ENCODE measurements at places on chromosomes 2 and 18.

- DNase-seq, result no peak
Measured at GRCh38 chr18:9120796-9121195, 15.8 kb upstream of the ANKRD12 start.

- no peak for DNase-seq
Measured at GRCh38 chr2:140359056-140359771, 1579.0 kb upstream of the NXPH2 start.

DNA sequence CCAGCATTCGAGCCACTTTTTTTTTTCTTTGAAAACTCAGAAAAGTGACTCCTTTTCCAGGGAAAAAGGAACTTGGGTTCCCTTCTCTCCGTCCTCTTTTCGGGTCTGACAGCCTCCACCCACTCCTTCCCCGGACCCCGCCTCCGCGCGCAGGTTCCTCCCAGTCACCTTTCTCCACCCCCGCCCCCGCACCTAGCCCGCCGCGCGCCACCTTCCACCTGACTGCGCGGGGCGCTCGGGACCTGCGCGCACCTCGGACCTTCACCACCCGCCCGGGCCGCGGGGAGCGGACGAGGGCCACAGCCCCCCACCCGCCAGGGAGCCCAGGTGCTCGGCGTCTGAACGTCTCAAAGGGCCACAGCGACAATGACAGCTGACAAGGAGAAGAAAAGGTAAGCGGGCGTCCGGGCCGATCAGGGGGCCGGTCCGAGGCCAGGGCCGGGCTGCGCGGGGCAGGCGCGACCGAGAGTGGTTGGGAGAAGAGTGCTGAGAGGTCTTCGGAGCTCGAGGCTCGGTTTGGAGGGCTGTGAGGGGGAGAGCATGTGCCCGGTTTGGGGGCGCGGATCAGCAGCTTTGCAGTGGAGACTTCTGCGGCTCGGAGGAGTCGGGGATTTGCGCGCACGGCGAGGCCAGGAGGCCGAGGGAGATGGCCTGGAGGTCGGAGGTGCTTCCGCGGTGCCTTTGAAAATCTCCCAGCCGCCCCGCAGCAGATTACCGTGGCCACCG, 502 bp downstream of the EPAS1 start:
- DNase-seq, result peak; percentile 62

DNA sequence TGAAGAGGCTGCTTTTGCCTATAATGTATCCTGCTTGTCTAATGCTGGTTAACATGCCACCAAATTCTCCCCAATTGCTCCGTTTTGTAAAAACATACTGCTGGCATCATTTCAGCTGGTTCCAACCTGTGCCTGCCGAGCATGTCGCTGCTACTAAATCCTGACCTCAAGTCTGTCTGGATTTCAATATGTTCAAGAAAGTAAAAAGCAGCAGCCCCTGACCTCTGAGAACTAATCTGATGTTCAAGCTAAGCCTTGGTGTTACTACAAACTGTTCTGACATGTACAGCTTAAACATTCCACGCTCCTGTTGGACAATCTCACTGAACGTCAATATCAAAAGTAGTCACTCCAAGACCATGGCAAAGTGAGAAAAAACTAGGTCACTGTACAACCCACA, 46.3 kb downstream of the SFT2D3 start:
- DNase-seq, result no peak

DNA sequence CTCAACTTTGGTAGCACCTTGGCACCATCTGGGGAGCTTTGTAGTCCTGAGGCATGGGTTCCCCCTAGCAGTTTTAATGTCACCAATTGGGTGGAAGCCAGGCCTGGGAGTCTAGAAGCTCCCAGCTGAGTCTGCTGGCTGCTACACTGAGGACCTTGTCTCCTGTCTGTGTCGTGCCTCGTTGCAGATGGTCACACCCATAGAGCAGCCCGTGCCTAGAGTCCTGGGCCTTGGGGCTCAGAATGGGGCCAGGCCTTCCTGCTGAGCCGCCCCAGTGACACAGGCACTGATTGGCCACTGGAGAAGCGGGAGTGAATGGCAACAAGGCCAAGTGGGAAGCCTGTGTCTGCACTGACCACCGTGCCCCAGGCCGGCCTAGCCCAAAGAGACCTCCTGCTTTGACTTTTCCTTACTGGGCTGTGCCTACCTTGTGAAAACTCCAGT, 113.2 kb downstream of the SH3RF3 start:
- no peak for DNase-seq
